ENCODE measurements at places on chromosomes 13 and 19.

- no peak for DNase-seq
Observed at GRCh38 chr13:40533072-40533471, 133.4 kb downstream of the FOXO1 start.

- DNase-seq, result no peak
Observed at GRCh38 chr19:46347985-46348384, 1.1 kb downstream of the PPP5C start.

DNA sequence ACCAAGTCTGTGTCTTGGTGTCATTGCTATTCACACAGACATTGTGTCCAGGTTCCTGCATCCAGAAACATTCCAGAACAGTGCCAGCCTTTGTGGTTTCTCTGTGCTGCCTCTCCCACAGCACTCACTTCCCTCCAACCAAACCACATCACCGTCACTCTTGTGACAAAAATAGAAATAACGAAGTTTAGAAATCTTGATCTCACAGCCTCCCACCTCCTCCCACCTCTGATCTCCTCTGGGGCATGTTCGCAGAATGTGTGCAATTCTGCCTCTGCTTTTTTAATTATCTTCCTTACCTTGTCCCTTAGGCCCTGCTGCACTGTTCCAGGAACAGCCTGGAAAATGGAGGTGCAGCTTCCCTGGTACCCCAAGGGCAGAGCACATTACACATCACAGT lies 8.7 kb upstream of the SERPINE3 start:
- DNase-seq, result no peak

DNA sequence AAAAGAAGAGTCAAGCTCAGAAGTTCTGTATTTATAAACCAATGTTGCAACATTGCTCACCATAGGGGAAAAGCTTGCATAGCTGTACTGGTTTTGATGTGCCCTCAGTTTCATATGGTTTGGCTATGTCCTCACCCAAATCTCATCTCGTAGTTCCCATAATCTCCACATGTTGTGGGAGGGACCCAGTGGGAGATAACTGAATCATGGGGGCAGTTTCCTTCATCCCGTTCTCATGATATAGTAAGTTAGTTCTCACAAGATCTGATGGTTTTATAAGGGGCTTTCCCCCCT lies 73.9 kb downstream of the TNFRSF19 start:
- DNase-seq, result no peak

GRCh38 chr13:48625413-48626076 lies 28.2 kb upstream of the CYSLTR2 start:
- no peak for DNase-seq

DNA sequence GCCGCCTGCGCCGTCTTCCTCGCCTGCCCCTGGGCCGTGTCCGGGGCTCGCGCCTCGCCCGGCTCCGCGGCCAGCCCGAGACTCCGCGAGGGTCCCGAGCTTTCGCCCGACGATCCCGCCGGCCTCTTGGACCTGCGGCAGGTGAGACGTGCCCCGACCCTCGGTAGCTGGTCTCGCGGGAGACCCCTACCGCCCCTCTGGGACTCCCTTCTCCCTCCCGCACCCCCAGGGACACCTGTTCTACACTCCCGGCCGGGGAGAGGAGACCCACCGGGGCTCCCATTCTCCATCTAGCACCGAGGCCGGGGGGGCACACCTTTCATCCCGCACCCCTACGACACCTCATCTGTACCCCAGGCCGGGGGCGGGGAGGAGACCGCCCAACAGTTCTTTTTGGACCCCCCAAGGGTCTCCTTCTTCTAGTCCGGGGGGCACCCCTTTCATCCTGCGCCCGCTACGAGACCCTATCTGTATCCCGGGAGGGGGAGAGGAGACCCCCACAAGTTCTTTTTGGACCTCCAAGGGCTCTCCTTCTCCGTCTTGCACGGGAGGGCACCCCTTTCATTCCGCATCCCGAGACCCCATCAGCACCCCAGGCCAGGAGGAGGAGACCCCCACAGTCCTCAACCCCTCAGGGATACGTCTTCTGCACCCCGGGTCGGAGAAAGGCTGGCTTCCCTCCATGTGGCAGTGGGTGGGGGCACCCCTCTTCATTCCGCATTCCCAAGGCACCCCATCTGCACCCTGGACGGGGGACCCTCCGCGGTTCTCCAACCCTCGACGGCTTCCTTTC lies 533 bp downstream of the TNFSF9 start:
- DNase-seq, result no peak

GRCh38 chr19:53182202-53182601 lies 11.0 kb downstream of the ZNF665 start:
- DNase-seq, result no peak

DNA sequence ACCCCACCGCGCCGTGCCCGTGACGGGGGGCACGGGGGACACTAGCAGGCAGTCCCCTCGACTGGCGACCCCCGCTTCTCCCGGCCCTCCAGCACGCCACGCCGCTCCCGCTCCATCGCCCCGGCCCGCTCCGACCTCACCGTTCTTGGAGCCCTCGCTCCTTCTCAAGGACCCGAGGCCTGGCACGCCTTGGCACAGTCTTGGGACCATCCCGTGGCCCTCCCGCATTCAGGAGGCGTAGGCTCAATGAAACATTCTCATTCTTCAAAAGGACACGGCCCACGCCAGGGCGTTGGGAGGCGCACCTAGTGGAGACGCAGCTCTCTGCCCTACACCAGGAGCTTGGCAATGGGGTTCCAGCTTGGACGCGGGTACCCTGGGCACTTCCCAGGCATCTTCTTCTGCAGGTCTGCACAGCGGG lies 473 bp upstream of the CERS1 start:
- DNase-seq, result no peak

Data from substantia nigra (tissue), 51 donors.